ENCODE measurements at places on chromosomes 2 and 18.

DNA sequence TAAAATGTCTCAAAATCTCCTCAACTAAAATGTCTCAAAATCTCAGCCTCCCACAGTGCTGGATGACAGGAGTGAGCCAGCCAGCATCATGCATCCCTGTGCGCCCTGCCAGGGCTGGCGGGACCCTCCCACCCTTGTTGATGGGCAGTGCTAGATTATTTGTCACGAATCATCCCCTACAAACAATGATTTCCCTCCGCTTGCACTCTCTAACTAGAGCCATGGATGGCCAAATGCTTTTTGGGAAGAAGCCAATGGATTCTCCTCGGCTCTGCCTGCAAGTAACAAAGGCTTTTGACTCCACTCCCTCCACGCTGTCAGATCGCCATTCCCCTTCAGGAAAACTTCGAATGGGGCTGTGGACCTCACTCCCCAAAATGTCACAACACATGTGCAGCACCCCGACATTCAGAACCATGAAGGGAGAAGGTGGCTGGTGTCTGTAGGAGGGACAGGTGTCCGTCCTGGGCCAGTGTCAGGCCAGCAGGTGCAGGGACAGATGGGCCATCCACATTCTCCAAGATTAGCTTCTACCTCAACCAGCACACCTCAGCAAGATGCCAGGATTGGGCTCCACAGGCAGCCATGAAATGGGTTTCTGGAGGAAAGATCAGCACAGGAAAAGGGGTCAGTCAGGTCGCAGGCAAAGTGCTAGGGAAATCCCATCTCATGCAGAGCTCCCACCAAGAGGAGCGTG lies 11.5 kb downstream of the AMER3 start:
- DNase-seq = no peak

DNA sequence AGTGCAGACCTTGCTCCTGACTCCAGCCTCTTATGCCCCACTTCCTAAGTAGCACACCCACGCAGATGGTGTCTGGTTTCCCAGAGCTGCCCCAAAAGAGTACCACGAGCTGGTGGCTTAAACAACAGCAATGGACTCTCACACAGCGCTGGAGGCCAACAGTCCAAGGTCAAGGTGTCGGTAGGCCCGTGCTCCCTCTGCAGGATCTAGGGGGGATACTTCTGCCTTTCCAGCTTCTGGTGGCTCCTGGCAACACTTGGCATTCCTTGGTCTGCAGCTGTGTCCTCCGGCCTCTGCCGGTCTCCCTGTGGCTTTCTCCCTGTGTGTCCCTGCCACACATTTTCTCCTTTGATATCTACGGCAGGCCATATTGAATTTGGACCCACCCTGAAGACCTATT lies 99.0 kb downstream of the TSHZ1 start:
- no peak for DNase-seq

GRCh38 chr2:101832114-101832513 lies 134.6 kb downstream of the MAP4K4 start:
- DNase-seq = no peak

DNA sequence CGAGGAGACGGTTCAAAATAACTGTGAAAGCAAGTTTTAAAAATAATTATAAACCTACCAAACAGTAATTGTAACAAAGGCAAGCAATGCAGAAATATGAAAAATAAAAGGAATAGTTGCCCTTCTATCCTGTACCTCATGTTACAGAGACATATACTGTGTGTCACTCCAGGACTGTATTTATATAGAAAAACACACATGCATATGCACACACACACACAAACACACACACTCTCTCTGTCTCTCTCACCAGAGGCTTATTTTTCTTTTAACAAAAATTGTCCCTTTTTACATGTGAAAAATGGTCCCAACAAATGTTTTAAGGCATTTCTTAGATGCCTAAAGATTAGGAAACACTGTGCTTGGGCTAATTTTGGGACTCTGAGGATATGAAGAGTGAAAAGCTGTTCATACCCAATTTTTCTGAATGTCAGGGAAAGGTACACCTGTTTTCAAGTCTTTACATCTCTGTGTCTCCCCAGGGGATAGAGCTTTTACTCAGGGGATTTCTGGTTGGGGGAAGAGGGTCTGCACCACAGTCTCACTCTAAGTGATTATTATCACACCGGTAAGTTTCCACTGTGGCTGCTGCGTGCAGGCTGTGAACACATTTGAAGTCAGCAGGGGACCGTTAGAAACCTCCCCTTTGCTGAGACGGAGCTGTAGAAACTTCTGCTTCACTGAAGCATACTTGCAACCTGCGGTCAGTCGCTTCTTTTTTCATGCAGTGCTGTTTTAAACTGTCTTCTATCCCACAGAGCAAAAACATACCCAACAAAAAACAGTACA lies 51.4 kb upstream of the SPAG16 start:
- DNase-seq = no peak

GRCh38 chr2:144674071-144674470 lies 154.2 kb upstream of the ZEB2 start:
- no peak for DNase-seq

GRCh38 chr2:161426455-161426921 lies 10.4 kb downstream of the TBR1 start:
- no peak for DNase-seq

DNA sequence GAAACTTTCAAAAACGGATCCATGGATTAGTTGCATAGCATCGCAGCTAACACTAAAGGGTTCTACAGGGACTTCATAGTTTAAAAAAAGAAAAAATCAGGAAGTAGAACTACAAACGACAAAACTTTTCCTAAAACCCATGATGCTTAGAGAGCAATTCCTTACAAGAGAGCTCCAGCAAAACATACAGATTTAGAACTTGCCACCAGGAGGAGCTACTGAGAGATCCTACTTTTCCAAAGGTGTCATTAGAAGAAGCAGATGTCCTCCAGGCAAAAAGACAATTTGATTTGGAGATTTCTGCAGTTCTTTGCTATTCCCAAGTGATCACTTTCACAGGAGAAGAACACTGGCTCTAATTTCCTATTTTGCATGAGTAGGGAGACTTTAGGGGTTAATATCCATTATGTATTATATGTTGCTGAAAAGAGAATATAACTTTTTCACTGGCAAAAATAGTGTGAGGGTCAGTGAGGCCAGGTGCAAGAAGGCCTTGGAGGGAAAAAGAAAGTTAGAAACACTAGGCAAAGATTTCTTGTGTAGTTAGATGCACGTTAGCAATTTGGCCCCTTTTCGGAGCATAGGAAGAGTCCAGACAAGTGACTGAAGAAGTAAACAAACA lies 436.2 kb downstream of the SUCLG1 start:
- no peak for DNase-seq

- DNase-seq = no peak
Observed at GRCh38 chr2:132463719-132464118, 47.1 kb downstream of the GPR39 start.

DNA sequence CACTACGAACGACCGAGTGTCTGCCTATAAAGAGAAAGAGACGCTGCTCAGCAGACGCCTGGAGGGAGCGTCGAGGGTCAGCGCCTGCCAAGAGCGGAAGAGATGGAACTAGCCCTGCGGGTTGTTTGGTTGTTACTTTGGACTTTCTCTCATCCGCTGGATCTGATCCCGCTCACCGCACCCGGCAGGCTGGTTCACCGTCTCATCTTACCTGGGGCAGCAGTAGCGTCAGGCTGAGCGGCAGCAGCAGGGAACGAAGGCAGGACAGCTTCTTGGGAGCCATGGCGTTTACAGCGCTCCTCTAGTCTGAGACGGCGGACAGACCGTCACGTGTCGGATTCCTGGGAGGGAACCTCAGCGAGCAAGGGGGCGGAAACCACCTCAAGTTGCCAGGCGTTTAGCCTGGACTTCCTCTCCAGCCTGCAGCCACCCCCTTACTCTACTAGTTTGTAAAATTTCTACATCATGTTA lies 1.9 kb downstream of the GLB1L start:
- no peak for DNase-seq

DNA sequence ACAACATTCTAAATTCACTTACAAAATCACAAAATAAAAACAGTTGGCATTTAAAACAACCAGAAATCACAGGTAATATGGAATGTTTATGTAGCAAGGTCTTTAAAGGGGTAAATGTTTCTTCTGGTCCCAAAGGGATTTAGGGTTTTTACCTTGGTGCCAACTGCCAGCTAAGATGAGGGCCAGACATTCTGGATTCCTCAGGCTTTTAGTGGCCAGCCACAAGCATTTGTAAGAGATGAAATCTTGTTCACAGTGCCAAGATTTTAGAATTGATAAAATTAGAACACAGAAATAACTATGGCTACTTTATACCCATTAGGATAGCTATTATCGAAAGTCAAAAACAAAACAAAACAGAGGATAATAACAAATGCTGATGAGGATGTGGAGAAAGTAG lies 60.4 kb upstream of the CDKL4 start:
- DNase-seq = no peak

DNA sequence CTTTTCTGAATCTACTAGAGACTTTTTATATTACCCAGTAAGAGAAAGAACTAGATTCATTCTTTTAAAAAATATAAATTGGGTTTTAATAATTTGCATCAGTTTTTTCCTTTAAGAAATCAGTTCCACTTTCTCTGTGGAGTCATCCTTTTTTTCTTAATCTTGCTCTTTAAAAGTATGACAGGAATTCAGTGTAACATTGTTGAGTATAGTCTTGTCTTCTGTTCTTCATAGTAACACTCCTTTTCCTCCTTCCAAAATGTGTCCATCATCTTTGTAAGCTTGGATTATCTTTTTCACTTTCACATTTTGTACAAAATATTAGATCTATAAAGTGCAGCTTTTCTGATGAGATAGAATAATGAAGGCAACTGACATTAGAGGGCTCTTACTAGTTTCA lies 135.4 kb downstream of the HAUS1 start:
- DNase-seq = no peak

DNA sequence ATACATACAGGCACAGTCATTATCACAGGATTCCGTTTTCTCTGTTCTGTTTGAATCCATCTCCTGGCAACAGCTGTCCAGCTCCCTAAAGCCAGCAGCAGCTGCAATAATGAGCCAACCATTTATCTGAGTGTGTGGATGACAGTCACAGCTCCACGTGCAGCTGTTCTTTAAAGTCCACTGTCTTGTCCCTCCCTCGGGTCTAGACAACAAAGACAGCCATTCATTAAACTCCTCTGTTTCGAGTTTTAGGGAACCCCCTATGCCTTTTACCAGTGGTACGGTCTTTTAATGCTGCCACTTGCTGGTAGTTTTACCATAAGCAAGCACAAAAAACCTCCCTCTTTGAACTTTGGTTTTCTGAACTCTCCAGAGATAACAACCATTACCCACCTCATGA lies 16.0 kb upstream of the MSGN1 start:
- no peak for DNase-seq

DNA sequence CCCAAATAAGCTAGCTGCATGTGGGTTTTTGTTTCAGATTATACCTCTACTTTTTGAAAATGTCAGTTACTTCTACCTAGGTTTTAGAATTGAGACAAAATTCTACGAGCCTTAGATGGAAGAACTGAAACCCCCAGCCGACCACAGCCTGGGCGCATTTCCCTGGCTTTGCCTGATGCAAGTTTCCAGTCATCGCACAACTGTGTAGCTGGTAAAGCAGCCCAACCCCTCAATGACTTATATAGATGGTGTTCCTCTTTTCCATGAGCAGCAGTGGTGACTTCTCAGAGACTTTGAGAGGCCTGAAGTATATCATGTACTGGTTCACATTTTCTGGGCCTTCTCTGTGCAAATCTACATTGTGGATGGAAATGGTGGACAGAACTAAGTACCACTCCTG lies 515.4 kb upstream of the RAB6C start:
- DNase-seq = no peak

DNA sequence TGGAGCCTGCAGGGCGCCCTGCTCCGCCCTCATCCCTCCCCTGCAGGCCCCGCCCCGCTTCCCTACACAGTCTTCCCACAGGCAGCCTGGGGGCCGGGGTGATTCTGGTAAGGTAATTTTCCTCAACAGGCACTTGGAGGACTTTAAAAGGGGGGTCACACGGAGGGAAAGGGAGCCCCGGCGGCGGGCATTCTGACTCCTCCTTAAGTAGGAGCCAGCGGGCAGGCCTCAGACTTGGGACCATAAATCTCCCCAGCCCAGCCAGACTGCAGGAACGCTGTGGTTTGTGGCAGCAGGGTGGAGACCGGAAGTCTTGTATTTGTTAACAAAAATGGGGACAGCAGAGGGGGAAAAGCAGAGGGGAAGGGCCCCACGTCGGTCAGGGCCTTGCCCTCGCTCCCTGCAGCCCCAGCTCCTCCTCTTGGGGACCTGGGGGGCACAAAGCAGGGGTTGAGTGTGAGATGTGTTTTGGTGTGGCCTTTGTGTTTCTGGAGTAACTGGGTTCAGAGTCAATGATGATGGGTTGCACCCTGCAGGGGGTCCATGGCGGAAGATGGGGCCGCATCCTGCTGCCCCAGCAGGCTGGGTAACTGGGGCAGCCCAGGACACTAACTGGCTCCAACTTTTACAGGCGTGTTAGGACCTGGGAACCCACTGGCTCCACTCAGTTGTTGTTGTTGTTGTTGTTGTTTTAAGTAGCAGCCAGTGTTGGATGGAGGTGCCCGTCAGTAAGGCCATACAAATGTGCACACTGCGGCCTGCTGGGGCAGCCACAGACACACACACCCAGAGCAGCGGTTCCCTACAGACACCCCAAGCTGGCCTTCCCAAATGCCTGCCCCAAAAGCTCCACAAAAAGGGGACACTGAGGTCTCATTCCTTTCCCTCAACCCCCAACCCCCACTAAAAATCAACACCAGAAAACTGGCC lies 27.7 kb downstream of the SMAD7 start:
- DNase-seq = no peak

DNA sequence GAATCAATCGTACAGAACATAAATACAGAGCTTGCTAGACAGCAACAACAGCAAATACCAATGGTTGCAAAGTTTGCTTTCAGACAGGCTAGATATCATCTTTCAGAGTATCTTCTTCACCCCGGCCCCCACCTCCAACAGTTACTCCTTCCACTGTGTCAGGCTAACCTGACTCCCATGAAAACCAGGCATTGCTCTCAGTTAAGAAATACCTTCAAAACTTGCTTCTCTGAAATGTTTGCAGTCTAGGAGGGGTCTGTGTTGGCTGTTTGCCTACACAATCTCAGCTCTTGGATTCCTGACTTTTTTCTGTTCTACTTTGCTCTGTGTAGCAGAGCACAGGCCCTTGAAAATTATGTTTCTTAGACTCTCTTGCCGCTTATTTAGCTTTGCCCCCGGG lies 599.5 kb upstream of the SYT4 start:
- DNase-seq = no peak

DNA sequence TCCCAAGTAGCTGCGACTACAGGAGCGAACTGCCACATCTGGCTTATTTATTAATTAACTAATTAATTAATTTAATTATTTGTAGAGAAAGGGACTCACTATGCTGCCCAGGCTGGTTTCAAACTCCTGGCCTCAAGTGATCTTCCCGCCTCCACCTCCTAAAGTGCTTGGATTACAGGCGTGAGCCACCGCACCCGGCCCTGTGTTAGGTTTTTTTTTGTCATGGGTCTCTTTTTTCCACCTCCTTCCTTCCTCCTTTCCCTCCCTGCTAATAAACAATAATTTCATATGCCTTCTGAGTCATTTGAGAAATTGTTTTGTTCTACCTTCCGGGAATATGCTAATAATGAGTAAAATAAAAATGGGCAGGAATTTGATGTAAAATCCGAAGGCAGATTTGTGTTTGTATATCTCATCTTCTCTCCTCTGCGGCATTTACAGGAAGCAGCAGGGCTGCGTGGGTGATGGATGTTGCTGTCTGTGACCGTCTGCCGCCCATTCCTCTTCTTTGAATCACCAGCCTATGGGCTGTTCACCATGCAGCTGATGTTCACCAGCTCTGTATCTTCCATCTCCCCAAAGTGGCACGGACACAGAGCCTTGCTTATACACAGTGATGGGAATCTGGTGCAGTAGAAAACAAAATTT lies 89.9 kb downstream of the ACSL3 start:
- DNase-seq = no peak

All from GM19239 (cell line).